ENCODE measurements at places on chromosomes 4 and X. TPM values are rescaled to one million over a fixed set of nuclear protein-coding genes. Genes with fewer than 3 reads are reported as not detected.

Gene MAD2L1
- 16.9 TPM for total RNA-seq

Gene NSD2
- 69.9 TPM for total RNA-seq

Gene LINC00632
- total RNA-seq = 0.49 TPM

Gene RAB9B
- total RNA-seq = 1.1 TPM

Gene GAGE12F
- total RNA-seq = not detected

Gene ZMAT1
- total RNA-seq = 0.81 TPM

Gene PCDH19
- total RNA-seq = 2.2 TPM

Gene S100G
- not detected for total RNA-seq

Gene FMR1
- 24.1 TPM for total RNA-seq

Gene CT55
- not detected for total RNA-seq

Gene MAEA
- total RNA-seq = 99.9 TPM

Gene AFAP1
- 28.8 TPM for total RNA-seq

Gene RASSF6
- total RNA-seq = not detected

Gene GLOD5
- not detected for total RNA-seq

Gene CTAG2
- total RNA-seq = not detected

Gene TMSB15A
- total RNA-seq = 0.82 TPM

Gene ATP11C
- total RNA-seq = 56.1 TPM

Gene NAT8L
- under 0.01 TPM for total RNA-seq

Gene GABRA4
- total RNA-seq = not detected

Gene MAP7D2
- total RNA-seq = 0.19 TPM

Gene CHIC1
- total RNA-seq = 11.1 TPM

Gene TMSB15C
- 2.8 TPM for total RNA-seq

Gene TMPRSS11B
- total RNA-seq = not detected

Gene ANK2
- 1.5 TPM for total RNA-seq

Gene HTATSF1
- total RNA-seq = 22.0 TPM

Gene GYPE
- 0.44 TPM for total RNA-seq

Gene DOK7
- 0.06 TPM for total RNA-seq

Gene SPANXB1
- not detected for total RNA-seq

Gene C4orf50
- total RNA-seq = not detected

Gene WDR17
- total RNA-seq = 0.19 TPM

Gene MAML3
- 3.7 TPM for total RNA-seq

Gene LDB2
- 114 TPM for total RNA-seq

Gene COL4A6
- total RNA-seq = 0.16 TPM

Gene GAGE13
- not detected for total RNA-seq

Gene RHOXF2B
- not detected for total RNA-seq

Gene SLITRK2
- not detected for total RNA-seq

Gene GPC4
- 2.3 TPM for total RNA-seq

Gene SMIM43
- total RNA-seq = 0.65 TPM

Measured in bladder microvascular endothelial cell (primary cell).